Activated CD8-positive, alpha-beta memory T cell treated with anti-CD3 and anti-CD28 coated beads for 48 hours (primary cell): ENCODE measurements at places on chromosomes 12 and 14.

GRCh38 chr12:75130811-75131210, 78.8 kb downstream of the KCNC2 start:
- no peak for DNase-seq

GRCh38 chr12:124928912-124929530, 14.6 kb upstream of the UBC start:
- no peak for DNase-seq

DNA sequence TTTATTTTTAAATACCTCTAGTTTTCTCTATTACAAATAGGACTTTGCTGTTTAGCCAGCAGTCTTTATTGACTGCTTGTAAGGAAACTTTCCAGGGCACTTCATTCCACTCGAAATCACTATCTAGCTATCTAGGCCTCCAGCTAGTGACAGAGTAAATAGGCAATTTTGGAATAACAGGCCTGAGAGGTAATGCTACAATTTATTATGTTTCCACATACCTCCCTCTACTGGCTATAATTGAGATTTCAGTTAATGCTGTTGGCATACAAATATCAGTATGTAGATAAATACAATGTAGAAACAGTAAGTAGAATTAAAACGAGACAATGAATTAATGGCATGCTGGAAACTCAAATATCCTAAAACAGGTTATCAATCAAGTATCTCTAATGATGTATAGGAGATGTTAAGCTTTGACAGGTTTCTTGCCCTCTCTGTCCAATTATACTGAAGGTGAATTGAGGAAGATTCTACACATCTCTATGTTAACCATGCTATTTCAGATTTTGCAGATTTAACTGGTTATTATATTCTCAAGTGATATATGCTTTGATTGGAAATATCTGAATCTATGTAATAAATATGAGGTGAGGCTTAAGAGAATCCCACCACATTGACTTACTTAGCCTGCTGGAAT, 7.2 kb downstream of the DTD2 start:
- no peak for DNase-seq

DNA sequence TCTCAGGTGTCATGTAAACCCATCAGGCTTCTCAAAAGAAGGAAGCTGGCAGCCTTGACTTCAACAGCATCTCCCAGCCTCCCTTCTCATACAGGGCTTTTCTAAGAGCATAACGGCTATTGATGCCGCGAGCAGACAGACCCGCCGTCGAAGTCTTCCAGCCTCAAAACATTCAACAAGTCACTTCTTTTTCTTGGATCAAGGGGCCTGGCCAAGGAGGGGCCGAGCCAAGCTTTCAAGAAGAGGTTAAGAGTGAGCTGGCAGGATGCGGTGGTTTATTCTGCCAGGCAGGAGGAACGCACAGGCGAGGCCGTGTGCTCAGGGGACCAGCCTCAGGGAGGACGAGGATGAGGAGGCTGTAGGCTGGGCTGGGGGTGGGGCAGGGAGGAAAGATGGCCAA, 102.9 kb upstream of the RFLNA start:
- DNase-seq: no peak

GRCh38 chr12:100229036-100229635, 28.5 kb downstream of the ACTR6 start:
- DNase-seq: no peak
